Right lobe of liver (tissue), 6 donors: ENCODE measurements at places on chromosomes 7 and 10. TPM values are rescaled to one million over a fixed set of nuclear protein-coding genes. Genes with fewer than 3 reads are reported as not detected.

DNA sequence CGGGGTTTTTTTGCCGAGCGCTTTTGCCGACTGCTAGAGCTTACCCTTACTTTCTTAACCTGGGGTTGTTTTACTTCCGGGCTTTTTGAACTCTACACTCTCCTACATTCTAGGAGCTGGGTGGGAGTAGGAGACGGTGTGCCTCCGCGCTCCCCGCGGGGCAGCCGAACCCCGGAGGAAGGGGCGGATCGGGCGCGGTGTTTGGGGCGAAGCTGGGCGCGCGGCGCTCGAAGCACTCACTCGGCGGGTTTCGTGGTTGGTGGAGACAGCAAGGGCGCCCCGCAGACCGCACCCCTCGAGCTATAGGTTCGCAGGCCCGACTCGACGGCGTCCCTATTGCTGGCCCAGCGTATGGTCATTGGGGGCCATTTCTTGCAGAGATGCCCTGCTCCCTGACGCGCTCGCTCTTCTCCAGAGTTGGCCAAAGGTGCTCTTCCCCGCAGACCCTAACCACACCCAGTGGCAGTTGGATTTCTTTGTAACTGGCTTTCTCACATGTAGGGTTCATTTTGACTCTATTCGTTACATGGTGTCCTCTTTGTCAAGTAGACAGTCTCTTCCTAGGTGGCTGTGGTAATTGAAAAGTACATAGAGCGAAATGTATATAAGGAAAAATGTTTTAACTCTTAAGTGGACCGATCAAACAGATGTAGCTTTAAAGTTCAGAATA is 364 bp downstream of the ZNF518A start:
- peak; percentile 73 for DNase-seq

TMEM229A gene
- not detected for total RNA-seq

DNA sequence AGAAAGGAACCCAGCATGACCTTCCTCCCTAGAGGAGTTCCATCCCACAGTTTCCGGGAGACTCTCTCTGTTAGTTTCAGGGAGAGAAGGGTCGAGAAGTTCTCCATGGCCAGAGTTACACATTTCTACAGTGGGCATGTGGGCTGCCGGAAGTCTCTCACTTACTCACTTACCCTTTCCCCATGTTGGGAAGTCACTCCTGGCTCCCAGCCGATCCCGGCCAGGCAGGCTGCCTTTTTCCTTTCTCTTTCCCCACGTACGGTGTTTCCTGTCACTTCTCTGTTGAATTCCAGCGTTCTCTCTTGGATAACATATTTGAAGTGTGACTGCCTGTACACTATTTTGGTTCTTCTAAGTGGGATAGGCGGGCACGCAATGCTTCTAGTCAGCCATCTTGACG is 3.5 kb downstream of the TEX36 start:
- DNase-seq: no peak

AGAP9 gene
- total RNA-seq: 13.3 TPM

DNA sequence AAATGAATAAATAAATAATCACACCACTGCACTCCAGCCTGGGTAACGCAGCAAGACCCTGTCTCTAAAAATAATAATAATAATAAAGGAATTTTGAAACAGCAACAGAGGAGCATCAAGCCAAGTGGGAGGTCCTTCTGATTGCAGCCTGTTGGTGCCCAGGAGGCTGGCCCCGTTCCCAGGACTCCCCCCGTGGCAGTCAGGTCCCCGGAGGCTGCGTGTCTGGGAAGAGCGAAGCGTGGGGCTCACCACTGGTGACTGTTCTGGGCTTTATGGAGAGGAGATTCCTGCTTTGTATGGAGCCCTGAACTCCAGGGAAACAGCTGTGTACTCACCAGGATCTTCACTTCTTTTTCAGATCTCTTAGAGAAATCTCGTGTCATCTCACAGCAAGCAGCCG is 19.3 kb upstream of the MYH16 start:
- no peak for DNase-seq

DNA sequence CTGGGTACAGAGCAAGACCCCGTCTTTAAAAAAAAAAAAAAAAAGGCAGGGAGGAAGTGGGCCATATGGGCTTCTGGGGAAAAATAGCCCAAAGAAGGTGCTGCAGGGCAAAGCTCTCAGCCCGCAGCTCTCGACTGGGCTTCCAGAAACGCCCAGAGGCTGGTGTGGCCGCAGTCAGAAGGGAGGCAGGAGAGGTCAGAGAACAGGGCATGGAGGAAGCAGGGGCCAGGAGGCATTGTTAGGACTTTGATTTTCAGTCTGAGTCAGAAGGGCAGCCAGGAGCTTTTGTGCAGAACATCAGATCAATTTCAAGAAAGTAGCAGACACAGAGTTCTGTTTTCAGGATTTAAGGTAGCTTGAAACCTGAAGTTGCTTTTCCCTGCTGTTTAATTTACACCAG is 35.3 kb upstream of the CYTH3 start:
- no peak for DNase-seq

UCN3 gene
- not detected for total RNA-seq

HOXA4 gene
- total RNA-seq: 0.75 TPM

MMD2 gene
- total RNA-seq: not detected

DNA sequence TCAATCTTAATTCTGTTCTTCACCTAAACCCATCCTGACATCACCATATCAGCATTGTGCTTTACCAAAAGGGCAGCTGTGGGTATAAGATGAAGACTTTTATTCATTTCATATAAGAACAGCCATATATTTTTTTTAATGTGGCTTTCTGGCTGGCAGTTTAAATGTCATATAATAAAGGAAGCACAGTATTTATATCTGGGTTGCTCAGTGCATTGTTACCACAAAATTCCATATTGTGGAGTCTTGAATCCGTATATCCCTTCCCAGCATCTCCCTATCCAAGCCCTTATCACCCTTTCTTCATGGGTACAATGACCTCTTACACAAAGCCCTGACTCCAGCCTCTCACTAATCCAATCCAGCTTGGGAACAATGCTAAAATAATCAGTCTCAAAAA is 125.8 kb downstream of the RAPGEF5 start:
- no peak for DNase-seq

GRCh38 chr7:138746073-138746472 is 44.9 kb upstream of the SVOPL start:
- DNase-seq: no peak

DNA sequence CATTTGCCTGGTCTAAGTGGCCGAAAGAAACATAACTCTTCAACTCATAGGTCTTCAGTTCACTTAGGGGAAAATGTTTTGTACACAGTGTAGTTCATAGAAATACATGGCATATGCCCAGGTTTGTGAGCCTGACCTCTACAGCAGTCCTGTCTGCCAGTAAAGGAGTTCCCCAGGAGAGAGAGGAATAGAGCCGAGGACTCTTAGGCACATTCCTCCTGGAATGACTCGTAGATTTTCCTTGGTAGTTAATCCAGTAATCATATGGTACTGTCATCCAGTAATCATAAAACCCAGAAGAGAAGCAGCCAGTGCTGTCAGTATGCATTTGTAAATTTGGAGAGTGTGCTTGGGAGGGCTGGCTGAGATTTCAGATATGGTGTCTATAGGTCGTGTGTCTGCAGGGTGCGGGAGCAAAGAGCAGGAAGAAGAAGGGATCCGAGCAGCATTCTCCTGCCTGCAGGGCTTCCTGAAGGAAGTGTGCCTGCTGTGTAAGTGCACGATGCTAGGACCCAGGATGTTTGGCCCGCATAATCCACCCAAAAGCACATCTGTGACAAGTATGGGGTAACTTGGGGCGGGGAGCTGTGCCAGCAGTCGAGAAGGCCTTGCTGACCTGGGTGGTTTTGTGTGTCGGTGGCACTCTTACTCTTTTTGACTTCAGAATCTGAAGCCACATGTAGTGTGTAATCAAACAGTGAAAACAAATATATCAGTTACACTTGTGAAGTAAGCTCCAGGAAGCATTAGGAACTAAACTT is 13.9 kb downstream of the EIF4H start:
- DNase-seq: no peak

DNA sequence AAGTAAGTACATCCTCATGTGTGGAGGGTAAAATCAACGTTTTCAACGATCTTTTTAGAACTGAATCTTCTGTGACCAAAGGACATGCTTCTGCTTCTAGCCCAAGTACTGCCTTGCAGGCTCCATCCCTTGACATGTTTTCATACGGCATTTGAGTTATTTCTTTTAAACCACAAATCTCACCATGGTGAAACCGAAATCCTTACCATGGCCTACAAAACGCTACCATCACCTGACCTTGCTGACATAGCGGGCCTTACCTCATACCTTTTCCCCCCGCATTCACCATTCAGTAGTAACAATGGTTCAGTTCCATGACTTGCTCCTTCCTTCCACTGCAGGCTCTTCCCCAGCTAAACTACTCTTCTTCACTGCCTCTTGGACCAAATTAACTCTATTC is 3.5 kb downstream of the RNF216 start:
- DNase-seq: no peak

CHST3 gene
- total RNA-seq: 1.7 TPM

DNA sequence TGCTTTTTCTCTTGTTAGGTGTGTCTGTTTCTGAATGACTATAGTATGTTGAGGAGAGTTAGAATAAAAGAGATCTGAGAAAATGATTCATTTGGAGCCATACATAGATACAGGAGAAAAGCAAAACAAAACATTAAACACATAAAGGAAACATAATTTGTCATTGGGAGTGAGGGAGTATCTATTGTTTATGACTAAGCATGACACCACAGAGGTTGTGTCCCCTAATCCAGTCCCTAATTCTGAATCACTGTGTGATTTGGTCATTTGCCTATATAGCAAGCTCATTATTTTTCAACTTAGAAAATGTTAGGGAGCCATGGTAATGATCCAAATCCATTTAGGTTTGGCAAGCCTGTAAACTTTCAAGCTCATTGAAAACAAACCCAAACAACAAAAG is 132.3 kb upstream of the BMPER start:
- no peak for DNase-seq
